ENCODE measurements at places on chromosomes 12 and 14.

- no peak for DNase-seq
Measured at GRCh38 chr12:68532204-68532886, 78.4 kb upstream of the RAP1B start.

GRCh38 chr14:21408147-21408546 lies 24.3 kb upstream of the SUPT16H start:
- DNase-seq, result no peak

DNA sequence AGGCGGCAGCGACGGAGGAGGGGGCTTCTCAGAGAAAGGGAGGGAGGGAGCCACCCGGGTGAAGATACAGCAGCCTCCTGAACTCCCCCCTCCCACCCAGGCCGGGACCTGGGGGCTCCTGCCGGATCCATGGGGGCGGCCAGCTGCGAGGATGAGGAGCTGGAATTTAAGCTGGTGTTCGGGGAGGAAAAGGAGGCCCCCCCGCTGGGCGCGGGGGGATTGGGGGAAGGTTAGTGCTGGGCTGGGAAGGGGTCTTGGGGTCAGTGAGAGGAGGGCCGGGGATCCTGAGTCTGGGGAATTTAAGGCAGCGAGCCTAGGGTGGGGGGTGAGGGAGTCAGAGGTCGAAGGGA lies 203 bp downstream of the NFATC4 start:
- no peak for DNase-seq

- DNase-seq, result no peak
Measured at GRCh38 chr14:104075530-104076151, 9.9 kb upstream of the ASPG start.

- DNase-seq, result no peak
Measured at GRCh38 chr12:69726922-69727321, 11.7 kb upstream of the RAB3IP start.

DNA sequence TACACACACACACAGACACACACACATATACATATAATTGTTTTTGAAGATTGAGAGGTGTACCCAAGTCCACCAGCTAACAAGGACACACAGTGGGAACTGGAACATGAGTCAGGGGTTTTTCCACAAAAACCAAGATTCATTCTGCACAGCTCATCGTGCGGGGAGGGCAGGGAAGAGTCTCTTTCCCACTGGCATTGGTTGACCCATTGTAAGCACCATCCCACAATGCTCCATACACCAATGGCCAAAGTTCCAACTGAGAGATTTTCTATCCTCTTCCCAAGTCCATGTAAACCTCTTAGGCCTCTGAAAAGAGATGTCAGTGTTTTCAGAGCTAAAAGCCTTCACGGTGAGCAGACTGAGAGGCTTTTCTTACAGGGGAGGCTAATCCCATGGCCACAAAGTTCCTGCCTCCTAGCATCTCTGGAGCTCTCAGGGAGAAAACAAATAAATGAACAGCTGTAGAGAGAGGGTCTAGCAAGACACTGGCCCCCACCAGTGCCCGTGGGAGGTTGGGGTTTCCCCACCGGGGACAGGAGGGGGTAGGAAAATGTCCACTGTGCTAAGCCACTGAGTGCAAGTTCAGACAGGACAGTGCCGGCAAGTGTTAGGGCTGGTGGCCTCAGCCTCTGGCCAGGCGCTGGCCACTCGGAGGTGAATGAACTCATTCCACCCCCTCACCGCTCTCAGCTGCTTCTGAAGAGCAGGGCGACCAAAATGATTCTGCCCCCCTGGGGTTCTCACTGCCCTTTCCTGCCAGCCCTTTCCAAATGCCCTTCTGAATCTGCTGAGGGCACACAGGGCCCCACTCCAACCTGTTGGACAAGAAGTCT lies 21.5 kb upstream of the TC2N start:
- no peak for DNase-seq

GRCh38 chr12:45089411-45090075 lies 38.6 kb upstream of the DBX2 start:
- DNase-seq, result no peak

GRCh38 chr14:104337351-104337750 lies 199.0 kb downstream of the KIF26A start:
- no peak for DNase-seq

DNA sequence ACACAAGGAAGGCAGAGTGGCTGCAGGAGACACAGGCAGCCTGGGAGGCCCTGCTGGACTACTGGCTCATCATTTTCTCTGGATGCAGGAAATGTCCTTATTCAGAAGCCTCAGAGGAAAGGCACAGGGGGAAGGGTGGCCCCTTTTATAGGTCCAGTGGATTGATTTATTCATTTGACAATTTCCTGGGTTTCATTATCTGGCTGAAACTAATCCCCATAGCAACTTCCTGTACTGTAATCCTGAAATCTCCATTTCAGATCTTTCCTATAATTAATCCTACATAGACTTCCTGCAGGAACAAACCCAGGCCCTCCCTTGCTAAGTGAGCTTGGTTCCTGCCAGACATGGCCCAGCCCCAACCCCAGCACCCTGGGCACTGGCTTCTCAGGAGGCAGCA lies 23.0 kb downstream of the KRT76 start:
- DNase-seq, result no peak

GRCh38 chr14:100982762-100983161 lies 79.2 kb upstream of the RTL1 start:
- no peak for DNase-seq

DNA sequence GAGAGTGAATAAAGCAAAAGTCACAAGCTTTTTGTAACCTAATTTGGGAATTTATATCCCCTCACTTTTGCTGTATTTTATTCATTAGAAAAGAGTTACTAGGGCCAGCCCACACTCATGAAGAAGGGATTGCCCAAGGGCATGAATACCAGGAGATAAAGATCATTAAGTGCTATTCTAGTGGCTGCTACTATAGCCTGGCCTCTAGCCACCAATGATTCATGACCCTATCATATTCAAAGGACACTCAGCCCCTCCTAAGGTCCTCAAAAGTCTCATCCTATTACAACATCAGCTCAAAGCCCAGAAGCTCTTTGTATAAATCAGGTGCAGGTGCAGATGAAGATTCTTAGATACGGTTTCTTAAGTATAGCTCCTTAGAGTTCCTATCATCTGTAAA lies 518.1 kb downstream of the TRHDE start:
- DNase-seq, result no peak

GRCh38 chr14:50844391-50844790 lies 13.4 kb upstream of the NIN start:
- no peak for DNase-seq

- no peak for DNase-seq
Measured at GRCh38 chr14:25041898-25042297, 8.0 kb downstream of the STXBP6 start.

DNA sequence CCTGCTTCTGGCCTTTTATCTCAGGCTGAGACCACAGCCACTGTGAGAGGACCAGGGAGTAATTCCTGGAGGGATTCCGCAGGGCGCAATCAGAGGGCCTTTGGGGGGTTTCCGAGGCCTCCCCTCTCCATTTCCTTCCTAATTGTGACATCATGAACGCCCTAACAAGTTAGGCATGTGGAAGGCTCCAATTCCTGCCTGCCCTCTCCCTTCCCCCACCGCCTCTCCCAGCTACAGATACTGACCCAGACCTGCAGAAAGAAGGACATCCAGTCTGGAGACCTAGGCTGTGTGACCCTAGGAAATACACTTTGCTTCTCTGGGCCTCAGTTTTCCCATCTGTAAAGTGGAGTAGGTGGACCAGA lies 637.9 kb downstream of the MED13L start:
- DNase-seq, result no peak

DNA sequence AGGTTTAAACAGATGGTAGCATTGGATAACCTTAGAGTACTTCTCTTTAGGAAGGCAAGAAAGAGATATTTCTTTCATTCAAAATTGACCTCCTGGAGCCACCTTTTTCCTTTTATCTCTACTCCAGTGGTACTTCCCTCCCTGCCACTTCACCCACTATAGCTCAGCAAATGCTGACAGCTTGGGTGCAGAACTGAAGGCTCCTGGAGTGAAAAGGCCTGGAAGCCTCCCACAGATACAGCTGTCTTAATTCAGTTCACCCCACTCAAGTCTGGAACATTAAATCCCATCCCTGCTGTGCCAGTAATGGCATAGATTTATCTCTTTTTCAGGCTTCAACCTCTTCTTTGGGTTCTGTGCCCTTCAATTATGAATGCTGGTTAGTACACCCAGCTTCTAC lies 140.3 kb downstream of the NEDD1 start:
- DNase-seq, result no peak

GRCh38 chr14:38404616-38405015 lies 148.7 kb upstream of the CLEC14A start:
- DNase-seq, result no peak

DNA sequence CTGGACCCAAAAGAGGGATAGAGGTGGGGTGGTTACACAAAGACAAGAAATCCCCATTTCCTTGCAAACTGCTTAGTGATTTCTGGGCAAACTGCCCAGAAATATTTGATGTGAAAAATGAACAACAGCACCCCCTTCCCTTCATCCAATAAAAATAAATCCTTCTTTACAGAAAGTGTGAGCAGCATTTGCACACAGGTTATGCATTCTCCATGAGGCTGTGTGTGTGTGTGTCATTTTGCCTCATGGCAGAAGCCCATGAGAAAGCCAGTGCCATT lies 17.2 kb upstream of the NRXN3 start:
- no peak for DNase-seq

GRCh38 chr12:74945771-74946198 lies 263.9 kb downstream of the KCNC2 start:
- no peak for DNase-seq

DNA sequence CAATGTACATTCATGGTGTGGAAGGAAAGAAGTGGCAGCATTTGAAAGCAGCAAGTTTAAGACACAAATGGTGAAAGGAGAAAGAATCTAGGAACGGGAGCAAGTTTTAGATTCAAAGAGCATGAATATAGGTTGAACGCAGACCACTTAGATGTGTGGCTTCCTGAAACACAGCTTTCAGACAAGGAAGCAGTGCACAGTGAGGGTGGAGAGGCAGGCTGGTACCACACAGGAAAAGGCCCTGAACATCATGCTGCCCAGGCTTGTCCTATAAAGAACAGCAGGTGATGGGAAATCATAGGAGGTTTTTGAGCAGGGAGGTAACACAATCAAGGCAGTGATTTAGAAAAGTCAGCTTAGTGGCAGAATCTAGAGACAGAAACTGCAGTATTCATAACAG lies 35.6 kb downstream of the GNS start:
- DNase-seq, result no peak

- no peak for DNase-seq
Measured at GRCh38 chr14:92348154-92348553, 25.2 kb downstream of the SLC24A4 start.

DNA sequence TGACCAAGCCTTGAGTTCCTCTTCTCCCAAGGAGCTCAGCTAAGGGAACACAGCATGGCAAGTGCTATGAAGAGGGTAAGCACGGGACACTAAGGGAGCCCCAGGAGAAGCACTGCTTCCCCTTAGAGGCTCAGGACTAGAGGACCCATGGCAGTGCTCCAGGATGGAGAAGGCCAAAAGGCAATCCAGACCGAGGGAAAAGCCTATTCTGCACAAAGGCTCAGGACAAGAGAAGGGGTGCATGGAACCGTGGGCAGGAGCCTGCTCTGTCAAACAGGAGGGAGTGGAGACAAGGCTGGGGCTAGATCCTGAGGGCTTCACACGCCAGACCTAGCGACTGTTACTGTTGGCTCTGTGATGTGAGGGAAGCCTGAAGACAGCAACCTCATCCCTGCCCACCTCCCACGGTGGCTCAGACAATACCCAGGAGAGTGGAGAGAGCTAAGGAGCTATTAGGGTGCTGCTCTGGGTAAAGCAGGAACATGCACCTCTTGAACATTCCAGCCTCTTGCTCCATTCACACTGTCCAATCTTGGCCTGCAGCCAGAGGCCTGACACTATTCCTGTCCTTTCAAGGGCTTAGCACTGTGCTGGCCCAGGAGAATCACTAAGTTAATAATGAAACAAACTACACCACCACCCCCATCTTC lies 24.2 kb downstream of the OTUB2 start:
- DNase-seq, result no peak

DNA sequence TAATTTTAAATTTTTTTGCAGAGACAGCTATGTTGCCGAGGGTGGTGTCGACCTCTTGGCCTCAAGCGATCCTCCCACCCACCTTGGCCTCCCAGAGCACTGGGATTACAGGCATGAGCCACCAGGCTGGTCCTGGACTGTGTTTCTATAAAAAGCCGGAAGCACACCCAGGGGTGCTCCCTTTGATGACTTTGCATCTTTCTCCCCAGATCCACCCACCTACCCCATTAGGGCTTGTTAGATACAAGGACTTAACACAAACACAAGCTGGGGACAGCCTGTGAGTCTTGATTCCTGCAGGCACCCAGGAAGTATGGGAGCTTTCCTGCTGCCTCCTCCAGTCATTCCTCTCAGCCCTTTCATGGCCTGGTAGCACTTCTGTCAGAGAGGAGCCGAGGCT lies 67.0 kb downstream of the MAP1LC3B2 start:
- no peak for DNase-seq

GRCh38 chr14:81454572-81455218 lies 54.6 kb upstream of the STON2 start:
- DNase-seq, result no peak

DNA sequence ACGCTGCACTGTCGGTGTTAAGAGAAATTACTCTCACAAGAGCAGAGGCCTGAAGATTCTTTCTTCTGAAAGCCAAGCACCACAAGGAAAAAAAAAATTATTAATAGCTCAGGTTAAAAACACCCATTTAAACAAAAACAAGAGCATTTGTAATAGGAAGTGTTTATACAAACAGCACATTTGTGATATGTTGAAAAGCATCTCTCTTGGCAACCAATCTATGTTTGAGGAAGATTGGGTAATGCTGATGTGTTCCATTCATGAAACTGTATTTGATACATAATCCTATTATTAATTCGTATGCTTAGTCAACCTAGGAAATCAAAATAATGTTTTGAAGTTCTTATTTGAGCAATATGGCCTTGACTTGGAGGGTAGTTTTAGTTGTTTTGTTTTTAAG lies 36.5 kb downstream of the SSPN start:
- DNase-seq, result no peak

DNA sequence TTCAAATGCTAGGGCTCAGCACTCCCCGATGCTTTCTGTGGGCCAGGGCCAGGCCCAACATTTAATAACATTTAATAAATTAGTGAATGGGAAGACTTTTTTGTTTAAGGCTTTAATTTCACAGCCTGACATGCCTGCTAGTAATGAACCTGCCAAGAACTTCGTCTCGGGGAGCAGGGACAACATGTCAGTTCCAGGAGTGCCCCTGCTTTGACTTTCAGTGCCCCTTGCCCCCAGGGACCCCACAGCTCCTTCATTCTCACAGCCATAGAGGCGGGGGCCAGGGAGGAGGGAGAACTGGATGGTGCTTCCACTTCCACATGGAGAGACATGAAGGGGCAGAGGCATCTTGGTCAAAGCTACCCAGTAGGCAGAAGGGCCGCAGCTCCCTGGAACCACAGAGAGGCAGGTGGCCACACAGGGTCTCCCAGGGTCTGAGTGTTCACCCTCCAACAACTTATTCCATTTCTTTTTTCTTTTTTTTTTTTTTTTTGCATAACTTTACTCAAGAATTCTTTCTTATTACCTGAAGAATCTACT lies 66.0 kb upstream of the DDX11 start:
- DNase-seq, result no peak

DNA sequence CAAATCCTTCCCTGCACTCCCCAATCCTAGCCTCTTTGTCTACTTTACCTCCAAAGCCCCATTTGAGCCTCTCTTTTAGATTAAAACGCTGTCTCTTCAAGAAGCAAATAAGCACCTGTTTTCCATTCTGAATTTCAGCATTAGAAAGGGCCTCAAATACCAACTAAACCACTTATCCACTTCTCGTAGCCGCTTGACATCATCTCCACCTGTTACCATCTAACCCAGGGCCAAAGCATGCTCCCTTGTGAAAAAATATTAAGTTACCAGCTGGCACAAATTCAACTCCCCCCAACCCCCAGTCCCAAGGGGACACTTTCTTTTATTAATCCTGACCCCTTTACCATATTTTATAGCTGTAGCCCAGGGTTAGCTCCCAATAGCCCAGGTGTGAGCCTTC lies 43.1 kb downstream of the GPHB5 start:
- DNase-seq, result no peak
